ENCODE measurements at places on chromosomes 12 and 14.

DNA sequence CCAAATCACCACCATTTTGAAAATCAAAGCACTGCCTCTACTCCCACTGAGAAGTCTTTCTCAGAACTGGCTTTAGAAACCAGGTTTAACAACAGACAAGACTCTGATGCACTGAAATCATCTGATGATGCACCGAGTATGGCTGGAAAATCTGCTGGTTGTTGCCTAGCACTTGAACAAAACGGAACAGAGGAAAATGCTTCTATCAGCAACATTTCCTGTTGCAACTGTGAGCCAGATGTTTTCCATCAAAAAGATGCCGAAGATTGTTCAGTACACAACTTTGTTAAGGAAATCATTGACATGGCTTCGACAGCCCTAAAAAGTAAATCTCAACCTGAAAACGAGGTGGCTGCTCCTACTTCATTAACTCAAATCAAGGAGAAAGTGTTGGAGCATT lies 115.0 kb upstream of the NPAS3 start:
- DNase-seq: no peak

GRCh38 chr14:96053248-96053599 lies 14.1 kb downstream of the C14orf132 start:
- no peak for DNase-seq

GRCh38 chr12:124110372-124110883 lies 137.4 kb downstream of the ZNF664 start:
- DNase-seq: no peak

- DNase-seq: no peak
Measured at GRCh38 chr12:93868771-93869170, 191.6 kb downstream of the CRADD start.

- DNase-seq: no peak
Measured at GRCh38 chr12:59733200-59733599, 137.4 kb downstream of the SLC16A7 start.

DNA sequence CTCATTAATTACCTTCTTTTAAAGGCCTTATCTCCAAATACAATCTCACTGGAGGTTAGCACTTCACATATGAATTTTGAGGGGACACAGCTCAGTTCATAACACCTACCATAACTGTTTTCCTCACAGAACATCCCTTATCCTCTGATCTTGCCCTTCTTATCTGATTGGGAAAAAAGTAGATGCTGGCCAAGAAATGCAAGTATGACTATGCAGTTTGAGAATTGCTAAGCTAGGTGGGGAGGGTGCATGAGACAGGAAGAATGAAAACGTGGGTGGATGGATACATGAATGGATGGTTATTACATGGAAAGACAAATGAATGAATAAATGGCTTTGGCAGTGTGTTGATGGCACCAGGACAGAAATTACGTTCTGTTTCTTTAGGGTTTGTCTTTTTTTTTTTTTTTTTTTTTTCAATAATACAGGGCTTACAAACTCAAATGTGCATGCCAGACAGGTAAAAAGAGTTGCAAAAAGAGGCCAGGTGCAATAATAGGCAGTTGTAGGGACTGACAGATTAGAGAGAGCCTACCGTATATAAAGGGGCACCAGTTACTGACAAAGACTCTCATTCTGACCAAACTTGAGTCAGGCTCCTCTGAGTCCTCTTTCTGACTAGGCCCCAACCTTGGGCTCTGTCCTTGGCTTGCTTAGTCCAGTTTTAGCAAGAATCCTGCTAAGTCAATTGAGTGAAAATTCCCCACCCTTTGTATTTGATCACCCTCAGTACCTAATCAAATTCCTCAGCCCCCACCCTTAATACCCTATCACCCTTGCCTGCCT lies 304.9 kb downstream of the ZFP36L1 start:
- no peak for DNase-seq

- no peak for DNase-seq
Measured at GRCh38 chr12:70042675-70043074, 200.6 kb upstream of the CNOT2 start.

- DNase-seq: peak; percentile 60
Measured at GRCh38 chr12:5200278-5201087, 156.8 kb downstream of the KCNA5 start.
